ENCODE measurements at places on chromosomes 6 and 20. TPM values are rescaled to one million over a fixed set of nuclear protein-coding genes. Genes with fewer than 3 reads are reported as not detected.

DNA sequence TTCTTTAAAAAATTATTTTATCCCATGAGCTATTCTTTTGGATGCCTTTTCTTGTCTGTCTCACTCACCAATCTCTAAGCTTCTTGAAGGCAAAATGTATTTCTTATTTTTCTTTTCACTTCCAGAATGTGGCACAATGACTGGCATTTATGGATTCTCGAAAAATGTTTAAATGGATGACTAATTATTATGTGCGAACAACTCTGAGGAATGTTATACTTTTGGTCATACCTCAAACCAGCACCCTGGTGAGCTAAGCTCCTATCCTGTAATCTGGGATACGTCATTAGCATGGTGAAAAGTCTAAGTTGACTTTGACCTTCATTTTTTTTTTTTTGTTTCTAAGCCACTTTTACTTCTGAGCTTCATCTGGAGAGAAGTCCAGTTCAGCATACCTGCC, 214.0 kb upstream of the CEP162 start:
- no peak for DNase-seq

DNA sequence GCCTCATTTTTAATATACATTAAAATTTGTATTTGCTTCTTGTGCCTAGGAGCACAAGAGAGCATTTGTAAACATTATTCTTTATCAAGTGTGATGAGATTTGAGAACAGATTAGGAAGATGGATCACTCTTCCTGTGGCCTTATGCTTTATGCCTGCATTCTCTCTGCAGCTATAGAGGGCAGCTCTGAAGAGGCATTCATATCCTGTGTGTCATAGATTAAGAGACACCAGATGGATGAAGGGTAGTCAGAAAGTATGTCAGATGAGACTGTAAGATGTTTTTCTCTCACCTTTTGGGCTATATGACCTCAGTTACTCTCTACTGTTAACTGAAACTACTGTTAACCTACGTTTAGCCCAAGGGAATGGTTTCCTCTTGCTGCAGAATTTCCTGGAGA, 61.4 kb downstream of the DNAH8 start:
- DNase-seq, result peak; percentile 18

DNA sequence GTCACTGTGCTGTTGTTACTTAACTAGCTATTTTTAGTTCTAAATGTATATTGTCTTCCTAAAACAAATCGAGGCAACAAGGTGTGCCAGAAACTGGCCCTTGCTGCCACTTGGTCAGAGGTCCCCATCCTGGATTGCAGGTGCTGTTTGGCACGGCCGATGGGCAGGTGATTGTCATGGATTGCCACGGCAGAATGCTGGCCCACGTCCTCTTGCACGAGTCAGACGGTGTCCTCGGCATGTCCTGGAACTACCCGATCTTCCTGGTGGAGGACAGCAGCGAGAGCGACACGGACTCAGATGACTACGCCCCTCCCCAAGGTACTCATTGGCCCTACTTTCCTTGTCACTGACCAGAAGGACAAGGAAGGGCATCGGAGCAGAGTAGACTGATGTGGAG, 111.0 kb upstream of the TMEM181 start:
- no peak for DNase-seq

DNA sequence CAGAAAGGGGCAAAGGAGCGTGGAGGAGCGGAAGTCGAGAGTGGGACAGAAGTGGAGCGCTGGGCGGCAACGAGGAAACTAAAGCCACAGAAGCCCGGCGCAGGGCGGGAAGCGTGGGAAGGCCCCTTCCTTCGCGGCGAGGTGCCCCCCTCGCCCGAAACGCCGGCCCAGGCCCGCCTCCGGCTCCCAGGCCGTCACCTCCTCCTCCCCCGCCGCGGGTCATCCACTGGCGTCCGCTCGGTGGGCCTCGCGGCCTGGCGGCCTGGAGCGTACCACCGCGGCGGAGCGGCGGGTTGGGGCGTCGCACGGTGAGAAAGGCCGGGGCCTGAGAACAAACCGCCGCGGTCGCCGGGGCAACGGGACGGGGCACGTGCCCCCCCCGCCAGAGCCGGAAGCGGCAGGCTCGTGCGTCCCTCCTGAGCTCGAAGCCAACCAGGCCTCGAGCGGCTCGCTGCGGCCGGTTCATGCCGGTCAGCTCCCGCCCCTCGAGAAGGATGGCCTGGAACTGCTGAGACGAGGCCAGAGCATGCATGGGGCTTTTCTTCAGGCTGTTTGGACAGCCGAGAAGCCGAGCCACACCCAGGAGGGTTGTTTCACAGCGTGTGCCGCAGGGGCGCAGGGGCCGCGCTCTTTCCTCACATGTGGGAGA, at the start of gene TCP11:
Gene TCP11, minus strand, starts transcription at position 333 of the 649 bp plus-strand sequence. CDS start 469 bp downstream, outside the sequence.
- no peak for DNase-seq

DNA sequence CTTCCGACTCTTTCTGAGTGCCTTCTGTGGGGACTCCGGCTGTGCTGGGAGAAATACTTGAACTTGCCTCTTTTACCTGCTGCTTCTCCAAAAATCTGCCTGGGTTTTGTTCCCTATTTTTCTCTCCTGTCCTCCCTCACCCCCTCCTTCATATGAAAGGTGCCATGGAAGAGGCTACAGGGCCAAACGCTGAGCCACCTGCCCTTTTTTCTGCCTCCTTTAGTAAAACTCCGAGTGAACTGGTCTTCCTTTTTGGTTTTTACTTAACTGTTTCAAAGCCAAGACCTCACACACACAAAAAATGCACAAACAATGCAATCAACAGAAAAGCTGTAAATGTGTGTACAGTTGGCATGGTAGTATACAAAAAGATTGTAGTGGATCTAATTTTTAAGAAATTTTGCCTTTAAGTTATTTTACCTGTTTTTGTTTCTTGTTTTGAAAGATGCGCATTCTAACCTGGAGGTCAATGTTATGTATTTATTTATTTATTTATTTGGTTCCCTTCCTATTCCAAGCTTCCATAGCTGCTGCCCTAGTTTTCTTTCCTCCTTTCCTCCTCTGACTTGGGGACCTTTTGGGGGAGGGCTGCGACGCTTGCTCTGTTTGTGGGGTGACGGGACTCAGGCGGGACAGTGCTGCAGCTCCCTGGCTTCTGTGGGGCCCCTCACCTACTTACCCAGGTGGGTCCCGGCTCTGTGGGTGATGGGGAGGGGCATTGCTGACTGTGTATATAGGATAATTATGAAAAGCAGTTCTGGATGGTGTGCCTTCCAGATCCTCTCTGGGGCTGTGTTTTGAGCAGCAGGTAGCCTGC, 4.8 kb downstream of the PIM1 start:
- DNase-seq, result no peak

DNA sequence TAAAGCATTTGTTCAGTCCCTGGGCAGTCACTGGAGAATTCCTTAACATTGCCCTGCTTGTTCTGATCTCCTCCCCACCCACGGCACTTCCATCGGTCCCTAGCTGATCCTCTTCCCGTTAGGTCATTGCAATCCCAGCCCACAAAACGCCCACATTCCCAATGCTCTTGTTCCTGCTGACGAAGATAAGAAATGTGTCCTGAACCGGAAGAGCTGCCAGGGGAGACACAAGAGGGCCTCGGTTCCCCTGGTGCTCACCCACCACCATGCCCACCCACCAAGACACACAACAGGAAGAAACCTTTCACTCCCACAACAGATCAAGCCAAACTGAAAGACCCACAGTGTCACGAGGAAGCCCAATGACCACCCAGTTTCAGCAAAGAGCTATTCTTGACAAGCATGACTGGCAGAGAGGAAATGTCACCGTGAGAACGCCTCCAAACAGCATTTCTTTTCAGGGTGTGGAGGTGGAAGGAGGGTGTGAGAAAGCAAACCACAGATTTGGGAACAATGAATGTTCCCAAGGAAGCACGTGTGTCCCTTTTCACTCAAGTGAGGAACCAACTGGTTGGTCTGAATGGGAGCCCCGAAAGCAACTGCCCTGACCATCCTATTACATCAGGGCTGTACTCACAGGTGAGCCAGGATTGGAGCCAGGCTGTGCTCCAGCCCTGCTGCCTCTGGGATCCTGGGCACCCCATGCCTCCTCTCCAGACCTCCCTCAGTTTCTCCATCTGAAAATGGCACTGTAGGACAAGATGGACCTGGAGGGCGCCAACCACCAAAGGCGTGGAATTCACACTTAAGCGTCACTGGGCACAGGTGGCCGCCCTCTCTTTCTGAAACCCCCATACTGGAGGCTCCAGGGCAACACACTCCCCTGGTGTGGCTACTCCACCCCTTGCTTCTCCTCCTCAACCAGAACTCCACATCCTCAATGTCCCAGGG, 97.5 kb downstream of the ZMYND8 start:
- peak; percentile 64 for DNase-seq

DNA sequence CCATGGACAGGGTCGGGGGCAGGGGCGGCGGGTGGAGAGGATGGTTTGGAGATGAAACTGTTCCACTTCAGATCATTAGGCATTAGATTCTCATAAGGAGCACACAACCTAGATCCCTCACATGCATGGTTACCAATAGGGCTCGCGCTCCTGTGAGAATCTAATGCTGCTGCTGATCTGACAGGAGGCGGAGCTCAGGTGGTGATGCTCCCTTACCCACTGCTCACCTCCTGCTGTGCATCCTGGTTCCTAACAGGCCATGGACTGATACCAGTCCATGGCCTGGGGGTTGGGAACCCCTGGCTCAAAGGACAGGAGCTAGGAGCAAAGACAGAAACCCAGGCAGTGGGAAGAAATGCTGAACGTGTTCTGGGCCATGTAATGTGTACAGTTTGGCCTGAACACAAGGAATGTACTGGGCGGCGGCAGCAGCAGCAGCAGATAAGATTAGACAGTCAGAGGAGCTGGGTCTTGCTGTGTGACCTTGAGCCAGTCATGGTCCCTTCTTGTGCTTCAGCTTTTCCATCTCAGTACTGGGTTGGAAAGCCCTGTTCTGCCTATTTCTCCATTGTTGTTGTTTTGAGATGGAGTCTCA, 4.7 kb upstream of the SPAG4 start:
- DNase-seq, result peak; percentile 8

DNA sequence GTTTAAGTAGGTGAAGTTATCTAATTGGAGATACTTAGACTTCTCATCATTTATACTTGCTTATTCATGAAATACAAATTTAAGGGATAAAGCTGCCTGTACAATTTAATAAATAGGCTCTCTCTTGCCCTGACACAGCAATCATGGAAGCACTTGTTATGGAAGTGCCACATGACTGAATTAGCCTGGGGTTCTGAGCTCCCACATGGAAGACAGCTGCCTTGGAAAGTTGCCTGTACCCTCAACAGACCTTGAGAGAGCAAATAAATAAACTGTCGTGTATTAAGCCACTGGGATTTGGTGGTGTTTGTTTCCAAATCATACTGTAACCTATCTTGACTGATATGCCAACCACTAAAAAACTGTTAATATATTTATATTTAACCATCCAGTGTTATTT, 87.0 kb upstream of the RSPO3 start:
- peak; percentile 21 for DNase-seq

DNA sequence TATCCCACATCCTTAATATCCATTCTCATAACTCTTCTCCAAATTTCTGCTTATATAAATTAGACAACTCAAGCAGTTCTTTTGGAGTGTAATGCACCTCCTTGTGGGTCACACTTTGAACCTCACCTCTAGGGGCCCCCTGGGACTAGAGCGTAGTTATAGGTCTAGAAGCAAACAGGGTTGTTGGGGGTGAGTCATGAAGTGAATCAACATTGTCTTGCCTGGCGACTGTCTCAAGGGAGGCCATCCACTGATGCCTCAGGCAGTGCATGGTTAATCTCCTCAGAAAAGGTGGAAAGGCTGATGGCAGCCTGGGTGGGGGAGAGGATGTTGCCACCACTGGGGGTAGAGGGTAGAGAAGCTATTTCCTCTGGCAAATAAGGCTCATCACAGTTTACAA, 129.1 kb downstream of the TNFRSF21 start:
- peak; percentile 11 for DNase-seq

DNA sequence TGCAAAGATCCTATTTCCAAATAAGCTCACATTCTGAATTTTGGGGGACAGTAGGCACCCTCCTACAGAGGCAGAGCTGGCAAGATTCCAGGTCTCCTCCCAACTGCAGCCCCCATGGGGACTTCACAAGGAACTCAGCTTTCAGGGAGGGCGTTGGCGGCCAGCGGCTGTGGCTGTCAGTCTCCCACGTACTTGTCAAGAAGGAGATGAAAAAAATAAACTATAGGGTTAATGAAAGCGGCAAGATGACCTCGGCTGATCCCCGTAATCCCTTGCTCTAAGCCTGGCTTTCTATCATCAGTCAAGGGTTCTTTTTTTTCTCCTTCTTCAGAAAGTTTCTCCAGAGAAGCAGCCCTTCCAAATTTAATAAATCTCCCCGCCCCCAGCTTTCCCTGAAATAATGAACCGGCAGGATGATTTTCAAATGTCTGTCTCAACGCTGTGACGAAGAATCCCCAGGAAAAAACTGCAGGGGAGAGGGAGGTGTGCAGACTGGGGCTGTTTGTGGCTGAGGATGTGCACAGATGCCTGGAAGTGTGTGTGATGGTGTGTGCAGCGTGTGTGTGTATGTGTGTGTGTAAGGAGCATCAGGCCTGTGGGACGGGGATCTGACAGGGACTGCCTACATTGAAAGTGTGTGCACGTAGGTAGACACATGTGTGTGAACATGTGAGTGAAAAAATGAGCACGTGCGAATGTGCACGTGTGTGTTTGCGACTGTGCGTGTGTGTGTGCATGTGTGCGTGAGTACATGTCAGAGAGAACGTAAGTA, 78.7 kb downstream of the SLC2A10 start:
- no peak for DNase-seq

DNA sequence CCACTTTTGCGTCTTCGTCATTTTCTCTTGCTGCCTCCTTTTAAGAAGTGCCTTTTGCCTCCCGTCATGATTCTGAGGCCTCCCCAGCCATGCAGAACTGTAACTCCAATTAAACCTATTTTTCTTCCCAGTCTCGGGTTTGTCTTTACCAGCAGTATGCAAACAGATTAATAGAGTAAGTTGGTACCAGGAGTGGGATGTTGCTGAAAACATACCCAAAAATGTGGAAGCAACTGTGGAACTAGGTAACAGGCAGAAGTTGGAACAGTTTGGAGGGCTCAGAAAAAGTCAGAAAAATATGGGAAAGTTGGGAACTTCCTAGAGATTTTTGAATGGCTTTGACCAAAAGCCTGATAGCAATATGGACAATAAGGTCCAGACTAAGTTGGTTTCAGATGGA, 309.2 kb downstream of the MEI4 start:
- no peak for DNase-seq

DNA sequence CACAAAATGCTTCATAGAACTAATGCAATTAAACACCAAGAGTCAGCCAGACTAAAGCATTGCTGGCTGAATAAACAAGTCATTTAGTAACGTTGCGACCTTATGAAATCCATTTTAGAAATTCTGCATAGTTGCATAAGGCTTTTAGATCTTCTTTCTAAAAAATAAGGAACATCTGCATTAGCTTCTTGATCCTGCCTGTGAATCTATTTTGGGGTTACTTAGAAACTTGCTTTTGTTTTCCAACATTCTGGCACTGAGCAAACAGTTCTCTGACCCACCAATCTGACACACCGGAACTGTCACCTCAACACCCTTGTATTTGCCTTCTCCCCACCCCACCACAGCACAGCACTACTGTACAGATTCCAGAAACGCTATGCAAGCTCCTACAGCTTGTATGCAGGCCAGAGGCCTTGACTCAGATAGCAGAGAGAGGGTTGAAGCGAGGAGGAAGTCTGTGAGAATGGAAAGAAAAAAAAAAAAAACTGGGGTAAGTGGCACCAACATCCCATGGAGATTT, 55.0 kb downstream of the KIF13A start:
- peak; percentile 79 for DNase-seq

GRCh38 chr6:150068151-150068550, 770 bp downstream of the ULBP3 start:
- no peak for DNase-seq

- peak; percentile 31 for DNase-seq
Measured at GRCh38 chr20:61263084-61263695, 11.1 kb downstream of the CDH4 start.

Gene MUCL3
- total RNA-seq, result not detected

Gene CRYBG1
- total RNA-seq, result 8.1 TPM

Gene WFDC2
- not detected for total RNA-seq

Gene DEFB124
- not detected for total RNA-seq

Gene ELOVL2
- total RNA-seq, result 1.6 TPM

Data from fibroblast of villous mesenchyme (primary cell).